ENCODE measurements at places on chromosomes 5 and 9.

- no peak for DNase-seq
Observed at GRCh38 chr9:103355000-103355399, 359.9 kb downstream of the CYLC2 start.

DNA sequence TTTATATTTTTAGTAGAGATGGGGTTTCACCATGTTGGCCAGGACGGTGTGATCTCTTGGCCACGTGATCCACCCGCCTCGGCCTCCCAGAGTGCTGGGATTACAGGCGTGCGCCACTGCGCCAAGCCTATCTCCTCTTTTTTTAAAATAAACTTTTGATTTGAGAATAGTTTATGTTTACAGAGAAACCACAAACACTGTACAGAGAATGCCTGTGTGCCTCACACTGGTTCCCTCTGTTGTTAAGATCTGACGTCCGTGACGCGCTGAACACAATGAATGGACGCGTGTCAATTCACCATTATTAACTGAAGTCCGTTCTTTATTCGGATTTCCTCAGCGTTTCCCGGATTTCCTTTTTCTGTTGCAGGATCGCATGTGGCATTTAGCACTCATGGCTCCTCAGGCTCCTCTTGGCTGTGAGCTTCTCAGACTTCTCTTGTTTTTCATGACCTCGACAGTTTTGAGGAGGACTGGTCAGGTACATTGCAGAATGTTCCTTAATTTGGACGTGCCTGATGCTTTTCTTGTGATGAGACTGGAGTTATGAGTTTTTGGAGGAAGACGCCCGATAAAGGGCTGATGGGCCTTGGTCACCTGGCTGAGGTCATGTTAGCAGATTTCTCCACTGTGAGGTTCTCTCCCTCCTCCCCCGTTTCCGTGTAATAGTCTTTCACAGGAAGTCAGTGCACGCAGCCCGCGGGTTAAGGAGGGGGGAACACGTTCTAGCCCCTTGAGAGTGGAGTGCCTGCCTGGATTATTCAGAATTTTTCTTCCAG is 69.6 kb downstream of the ANKRD33B start:
- no peak for DNase-seq

DNA sequence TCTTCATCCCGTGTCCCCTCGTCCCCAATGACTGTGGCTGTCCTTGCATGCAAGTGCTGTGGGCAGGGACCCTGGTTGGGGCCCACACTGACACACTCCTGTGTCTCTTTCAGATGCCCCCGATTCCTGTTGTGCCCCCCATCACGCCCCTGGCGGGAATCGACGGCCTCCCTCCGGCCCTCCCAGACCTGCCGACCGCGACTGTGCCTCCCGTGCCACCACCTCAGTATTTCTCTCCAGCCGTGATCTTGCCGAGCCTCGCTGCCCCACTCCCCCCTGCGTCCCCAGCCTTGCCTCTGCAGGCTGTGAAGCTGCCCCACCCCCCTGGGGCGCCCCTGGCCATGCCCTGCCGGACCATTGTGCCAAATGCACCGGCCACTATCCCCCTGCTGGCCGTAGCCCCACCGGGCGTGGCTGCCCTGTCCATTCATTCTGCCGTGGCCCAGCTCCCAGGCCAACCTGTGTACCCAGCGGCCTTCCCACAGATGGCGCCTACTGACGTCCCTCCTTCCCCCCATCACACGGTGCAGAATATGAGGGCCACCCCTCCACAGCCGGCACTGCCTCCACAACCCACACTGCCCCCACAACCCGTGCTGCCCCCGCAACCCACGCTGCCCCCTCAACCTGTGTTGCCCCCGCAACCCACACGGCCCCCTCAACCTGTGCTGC is 75.0 kb downstream of the WNK2 start:
- no peak for DNase-seq

DNA sequence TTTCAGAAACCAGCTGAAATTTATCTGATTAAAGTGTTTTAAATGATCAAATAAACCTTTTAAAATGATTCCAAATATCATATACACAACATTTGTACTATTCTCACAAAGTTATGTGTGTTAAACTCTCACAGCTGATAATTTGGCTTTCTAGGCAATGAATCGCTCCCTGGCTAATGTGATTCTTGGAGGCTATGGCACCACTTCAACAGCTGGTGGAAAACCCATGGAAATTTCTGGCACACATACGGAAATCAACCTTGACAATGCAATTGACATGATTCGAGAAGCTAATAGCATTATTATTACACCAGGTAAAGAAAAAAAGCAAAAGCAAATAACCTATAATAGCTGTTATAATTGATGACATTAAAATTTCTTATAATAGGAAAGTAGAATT is 72.4 kb downstream of the NNT start:
- DNase-seq: no peak

- no peak for DNase-seq
Observed at GRCh38 chr9:109972026-109972882, 192.3 kb downstream of the PALM2AKAP2 start.

DNA sequence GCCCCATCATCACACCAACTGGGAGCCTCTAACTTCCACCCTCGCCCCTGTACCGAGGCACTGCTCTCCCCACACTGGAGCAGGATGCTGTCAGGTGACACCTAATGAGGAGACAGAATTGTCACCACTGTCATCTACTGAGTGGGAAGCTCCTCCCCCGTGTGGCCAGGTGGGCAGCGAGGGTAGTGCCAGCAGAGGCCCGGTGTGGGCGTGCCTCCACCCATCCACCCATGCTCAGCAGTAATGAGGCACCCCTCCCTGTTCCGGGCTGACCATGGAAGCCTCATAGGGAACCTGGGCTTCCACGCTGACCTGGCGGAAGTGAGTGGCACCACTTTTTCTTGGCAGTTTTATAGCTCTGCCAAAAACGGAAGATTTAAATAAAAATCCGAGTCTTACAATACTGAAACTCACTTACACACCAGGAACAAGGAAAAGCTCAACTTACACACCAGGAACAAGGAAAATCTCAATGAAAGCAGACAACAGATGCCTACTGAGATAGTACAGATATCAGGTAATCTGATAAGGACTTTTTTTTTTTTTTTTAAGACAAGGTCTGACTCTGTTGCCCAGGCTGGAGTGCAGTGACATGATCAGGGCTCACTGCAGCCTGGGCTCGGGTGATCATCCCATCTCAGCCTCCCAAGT is 30.6 kb upstream of the ASS1 start:
- DNase-seq: no peak

- no peak for DNase-seq
Observed at GRCh38 chr9:1929722-1930244, 85.4 kb upstream of the SMARCA2 start.

DNA sequence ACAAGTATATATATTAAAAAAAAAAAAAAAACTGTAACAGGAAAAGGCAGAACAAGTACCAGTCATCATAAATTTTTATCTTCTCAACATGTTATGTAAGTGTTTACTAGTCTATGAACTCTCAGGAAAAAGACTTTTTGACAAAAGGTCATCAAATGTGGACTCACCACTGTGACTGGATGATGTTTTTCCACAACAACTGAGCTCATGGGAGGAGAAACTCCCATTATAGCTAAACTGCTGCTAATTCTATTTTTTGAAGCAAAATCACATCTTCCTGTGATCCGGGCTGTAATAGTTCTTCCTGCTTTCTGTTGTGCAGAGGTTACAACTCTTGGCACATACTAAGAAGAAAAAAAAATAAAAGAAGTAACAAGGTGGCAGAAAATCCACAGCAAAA is 39.6 kb downstream of the POC5 start:
- no peak for DNase-seq

DNA sequence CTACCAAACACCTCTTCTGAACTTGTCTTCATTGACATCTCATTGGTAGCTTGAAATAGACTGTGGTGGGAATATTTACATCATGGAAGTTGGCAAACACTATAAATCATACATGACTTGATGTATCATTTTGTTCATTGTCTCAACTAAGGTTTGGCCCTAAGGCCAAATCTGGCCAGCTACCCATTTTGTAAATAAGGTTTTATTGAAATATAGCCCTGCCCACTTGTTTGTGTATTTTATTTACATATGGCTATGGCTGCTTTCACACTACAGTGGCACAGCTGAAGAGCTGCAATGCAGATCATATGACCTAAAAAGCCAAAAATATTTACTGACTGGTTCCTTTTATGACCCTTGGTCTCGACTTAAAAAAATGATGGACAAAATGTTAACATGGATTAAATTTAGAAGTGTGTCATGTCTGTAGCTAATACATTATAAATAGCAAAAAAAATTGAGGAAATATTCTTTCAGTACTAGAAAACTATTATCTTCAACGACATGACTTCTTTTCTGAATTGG is 22.1 kb downstream of the FAM240B start:
- DNase-seq: no peak

- no peak for DNase-seq
Observed at GRCh38 chr5:99005506-99005905, 76.7 kb upstream of the CHD1 start.

DNA sequence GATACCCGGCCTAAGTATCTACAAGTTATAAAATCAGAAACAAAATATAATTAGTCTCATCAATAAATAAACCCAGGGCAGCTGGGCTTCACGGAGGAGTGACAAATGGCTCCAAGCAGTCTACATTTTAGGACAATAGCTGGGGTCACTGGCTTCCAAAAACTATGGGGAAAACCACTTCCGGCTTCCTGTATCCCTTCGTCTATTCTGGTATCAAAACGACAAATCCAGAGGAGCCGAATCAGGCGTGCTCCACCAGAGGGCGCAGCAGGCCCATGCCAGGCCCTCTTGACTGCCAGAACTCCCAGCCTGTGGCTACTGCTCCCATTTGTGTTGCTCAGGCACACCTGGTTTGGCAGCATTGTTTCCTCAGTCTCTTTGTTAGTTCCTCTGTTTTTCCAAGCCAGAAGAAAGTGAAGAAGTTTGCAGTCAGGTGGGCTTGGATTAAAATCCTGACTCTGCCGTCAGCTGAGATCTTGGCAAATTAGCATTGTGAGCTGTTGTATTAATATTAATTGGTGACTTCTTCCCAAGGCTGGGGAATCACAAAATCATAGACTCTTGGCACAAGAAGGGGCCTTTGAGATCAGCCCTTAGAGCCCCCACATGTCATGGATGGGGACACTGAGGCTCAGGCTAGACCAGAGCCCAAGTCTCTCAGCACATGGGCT is 11.6 kb upstream of the RAB14 start:
- DNase-seq: peak; percentile 51

- no peak for DNase-seq
Observed at GRCh38 chr5:9957214-9957613, 292.5 kb downstream of the ATPSCKMT start.

DNA sequence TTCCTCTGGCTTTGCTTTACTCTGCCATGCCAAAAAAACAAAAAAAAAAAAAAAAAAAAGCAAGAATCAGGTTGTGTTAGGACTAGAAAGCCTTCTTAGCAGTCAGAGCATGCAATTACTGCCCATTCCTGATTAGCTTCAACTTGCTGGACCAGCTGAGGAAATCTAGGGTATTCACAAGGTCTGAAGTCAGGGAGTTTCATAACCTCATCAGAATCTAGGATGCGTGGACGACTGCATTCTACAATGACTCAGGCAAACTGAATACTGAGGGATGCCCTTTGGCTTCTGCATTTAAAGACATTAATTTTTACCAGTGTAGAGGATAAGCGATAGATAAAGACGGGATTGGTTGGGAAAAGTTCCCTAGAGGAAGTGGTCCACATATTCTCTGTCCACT is 39.2 kb upstream of the SHOC1 start:
- no peak for DNase-seq

GRCh38 chr9:74609671-74610405 is 112.7 kb downstream of the RORB start:
- DNase-seq: no peak

- DNase-seq: no peak
Observed at GRCh38 chr5:156388233-156388632, 61.3 kb downstream of the SGCD start.

- DNase-seq: no peak
Observed at GRCh38 chr9:94672811-94673487, 33.6 kb upstream of the FBP1 start.

DNA sequence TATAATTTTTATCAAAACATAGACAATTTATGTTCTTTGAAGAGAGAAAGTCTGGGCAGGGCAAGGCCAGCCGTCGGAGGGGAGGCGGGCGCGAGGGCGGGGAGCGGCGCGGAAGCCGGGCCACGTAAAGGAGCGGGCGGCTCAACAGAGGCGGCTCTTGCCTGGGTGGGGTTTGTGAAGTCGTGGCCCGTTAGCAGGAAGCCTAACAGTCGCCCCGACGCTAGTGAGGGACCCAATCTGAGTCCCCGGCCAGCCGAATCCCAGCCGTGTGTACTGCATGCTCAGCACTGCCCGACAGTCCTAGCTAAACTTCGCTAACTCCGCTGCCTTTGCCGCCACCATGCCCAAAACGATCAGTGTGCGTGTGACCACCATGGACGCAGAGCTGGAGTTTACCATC is 1129.2 kb downstream of the CDH9 start:
- DNase-seq: no peak

DNA sequence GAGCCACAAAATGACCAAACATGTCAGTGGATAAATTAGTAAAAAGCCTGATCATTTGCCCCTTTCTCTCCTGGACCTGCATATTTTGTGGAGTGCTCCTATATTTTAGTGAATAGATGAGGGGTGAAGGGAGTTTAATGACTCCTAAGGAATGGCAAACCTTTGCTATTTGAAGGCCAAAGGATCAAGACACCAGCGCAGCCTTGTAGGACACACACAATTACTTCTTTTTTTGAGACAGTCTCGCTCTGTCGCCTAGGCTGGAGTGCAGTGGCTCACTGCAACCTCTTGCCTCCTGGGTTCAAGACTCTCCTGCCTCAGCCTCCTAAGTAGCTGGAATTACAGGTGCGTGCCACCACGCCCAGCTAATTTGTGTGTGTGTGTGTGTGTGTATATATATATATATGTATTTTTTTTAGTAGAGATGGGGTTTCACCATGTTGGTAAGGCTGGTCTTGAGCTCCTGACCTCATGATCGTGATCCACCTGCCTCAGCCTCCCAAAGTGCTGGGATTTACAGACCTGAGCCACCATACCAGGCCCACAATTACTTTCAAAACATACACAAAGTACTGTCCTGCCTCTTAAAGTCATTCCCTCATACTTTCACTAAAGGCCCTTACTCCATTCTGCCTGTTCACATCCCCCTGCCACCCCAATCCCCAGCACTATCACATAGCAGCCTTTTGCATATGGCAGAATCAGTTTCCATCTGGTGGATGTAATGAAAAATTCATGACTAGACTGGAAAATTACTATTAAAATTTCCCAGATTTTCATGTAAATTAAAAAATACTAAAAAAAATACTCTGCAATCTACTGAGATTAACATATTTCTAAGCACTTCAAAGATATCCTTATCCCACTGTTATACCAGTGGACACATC is 60.4 kb downstream of the CSNK1A1 start:
- DNase-seq: no peak

DNA sequence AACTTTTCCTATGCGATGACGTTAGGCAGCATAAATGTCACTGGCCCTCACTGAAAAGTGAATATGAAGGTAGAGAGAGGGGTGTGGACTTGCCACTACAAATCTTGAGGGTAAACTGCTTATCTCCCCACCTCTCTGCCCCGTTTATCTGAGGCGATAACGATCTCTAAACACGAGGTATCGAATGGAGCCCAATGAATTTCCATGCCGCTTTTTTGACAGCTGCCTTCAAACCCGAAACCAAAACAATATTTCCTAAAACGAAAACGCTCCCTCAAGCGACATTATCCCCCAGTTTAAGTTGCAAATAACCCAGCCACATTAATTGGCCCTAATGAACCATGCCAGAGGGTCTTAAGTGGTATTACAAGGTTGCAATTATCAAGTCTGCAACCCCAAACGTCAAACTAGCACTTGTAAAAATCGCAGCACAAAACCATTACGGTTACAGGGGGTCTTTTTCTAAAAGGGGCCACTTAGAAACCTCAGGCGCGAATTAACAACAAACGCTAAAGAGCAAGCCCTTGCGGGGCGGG is 1.4 kb downstream of the NR3C1 start:
- DNase-seq: peak; percentile 4

Data from activated CD4-positive, alpha-beta T cell treated with anti-CD3 and anti-CD28 coated beads for 4 hours (primary cell).